ENCODE measurements at places on chromosomes 7 and 10.

- DNase-seq = no peak
These were observed 6.2 kb downstream of the ZNF775 start for GRCh38 chr7:150385302-150385723.

- DNase-seq = no peak
These were observed 15.5 kb downstream of the STX1A start for GRCh38 chr7:73703757-73704639.

GRCh38 chr7:94675356-94675755 lies 19.4 kb upstream of the SGCE start:
- DNase-seq = no peak

- DNase-seq = no peak
These were observed 5.6 kb downstream of the DPYSL4 start for GRCh38 chr10:132192076-132192975.

- DNase-seq = no peak
These were observed 10.7 kb downstream of the CBLL1 start for GRCh38 chr7:107754642-107755041.

GRCh38 chr10:63247771-63248170 lies 114.6 kb downstream of the NRBF2 start:
- DNase-seq = no peak

- no peak for DNase-seq
These were observed 401.2 kb downstream of the THSD7A start for GRCh38 chr7:11430841-11431240.

GRCh38 chr10:33327751-33328150 lies 6.7 kb downstream of the NRP1 start:
- DNase-seq = no peak

GRCh38 chr7:143256932-143257331 lies 6.3 kb upstream of the GSTK1 start:
- DNase-seq = no peak

DNA sequence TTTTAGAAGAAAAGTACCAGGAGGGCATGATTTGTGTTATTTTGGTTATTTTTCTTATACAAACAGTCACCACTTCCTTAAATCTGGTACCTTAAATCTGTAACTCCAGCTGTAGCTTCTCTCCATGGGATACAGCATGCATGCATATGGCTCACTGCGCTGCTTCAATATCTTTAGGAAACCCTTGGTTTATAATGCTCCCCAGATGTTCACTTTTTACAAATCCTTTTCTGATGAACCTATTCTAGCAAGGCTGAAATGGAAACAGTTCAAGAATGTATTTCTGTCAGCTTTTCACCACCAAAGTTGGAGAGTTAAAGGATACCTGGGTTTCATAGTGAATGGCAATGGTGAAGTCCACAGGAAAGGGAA lies 50.9 kb downstream of the LAMB4 start:
- DNase-seq = no peak

DNA sequence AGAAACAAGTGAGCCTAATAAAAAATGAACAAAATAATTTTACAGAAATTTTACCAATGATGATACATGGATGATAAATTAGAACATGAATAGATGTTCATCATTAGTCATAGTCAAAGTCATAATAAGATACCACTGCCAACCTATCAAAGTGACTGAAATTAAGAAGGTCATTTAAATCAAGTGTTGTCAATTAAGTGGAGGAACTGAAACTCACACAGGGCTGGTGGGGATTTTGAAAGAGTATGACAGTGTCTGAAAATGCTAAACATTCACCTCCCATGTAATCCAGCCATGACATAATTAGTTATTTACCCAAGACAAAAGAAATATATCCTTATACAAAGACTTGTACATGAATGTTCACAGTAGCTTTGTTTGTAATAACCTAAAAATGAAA lies 57.1 kb upstream of the DYNC1I1 start:
- no peak for DNase-seq

- DNase-seq = no peak
These were observed 160.0 kb upstream of the SHH start for GRCh38 chr7:155972247-155972646.

DNA sequence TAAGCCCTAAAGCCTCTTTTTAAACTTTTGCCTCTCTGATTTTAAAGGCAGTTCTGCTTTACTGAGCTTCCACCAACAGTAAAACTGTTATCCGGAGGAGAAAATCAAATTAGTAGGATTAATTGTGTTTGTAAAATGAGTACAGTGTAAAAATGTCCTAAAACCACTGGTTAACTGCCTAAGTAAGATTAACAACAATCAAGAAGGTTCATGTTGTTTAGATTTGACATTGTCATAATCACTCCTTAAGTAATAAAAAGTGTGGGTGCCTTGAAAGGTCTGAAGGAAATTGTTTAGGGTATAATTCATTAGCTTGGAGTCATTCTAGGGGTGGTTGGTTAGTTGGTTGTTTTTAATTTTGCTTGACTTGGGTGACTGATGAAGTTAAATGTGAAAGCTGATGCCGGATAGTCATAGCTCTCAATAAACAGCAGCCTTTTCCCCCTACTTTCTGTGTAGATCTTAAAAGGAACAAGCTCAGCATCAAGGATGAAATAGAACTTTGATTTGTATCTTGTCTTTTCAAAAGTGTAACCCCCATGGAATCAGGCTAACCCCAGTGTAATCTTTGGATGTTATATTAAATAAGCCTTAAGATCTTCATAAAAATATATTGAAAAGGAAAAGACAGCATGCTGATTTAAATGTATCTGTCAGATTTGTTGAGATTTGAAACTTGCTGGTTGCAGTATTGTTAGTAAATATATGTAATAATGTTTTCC lies 148.3 kb downstream of the ARID5B start:
- DNase-seq = no peak

- DNase-seq = no peak
These were observed 145.5 kb upstream of the CELF2 start for GRCh38 chr10:10872035-10872673.

DNA sequence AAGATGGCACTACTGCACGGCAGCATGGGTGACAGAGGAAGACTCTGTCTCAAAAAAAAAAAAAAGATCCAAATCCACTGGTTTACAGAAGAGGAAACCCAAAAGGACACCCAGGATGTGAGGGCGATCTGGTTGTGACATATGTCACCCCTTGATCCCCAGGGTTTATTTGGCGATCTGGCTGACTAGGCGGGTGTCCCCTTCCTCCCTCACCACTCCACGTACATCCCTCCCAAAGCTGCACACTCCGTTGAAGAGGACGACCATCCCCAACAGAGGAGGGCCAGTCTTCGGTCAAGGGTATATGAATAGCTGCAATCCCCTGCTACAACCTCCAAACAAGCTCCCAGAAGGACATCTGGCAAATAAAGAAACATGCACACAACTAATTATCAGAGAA lies 111.6 kb downstream of the HTR5A start:
- DNase-seq = no peak

GRCh38 chr10:88064608-88065382 lies 201.4 kb downstream of the PTEN start:
- DNase-seq = peak; percentile 3

- DNase-seq = no peak
These were observed 1.2 kb upstream of the SLC18A3 start for GRCh38 chr10:49609006-49609282.

- DNase-seq = no peak
These were observed 11.4 kb upstream of the FAS start for GRCh38 chr10:88979153-88979562.

- DNase-seq = no peak
These were observed 17.3 kb upstream of the ARL4A start for GRCh38 chr7:12670000-12670729.

All from NCI-H1092 treated with DMSO at 0.1 percent for 48 hours (cell line).